ENCODE measurements at places on chromosomes 12 and 14. TPM values are rescaled to one million over a fixed set of nuclear protein-coding genes. Genes with fewer than 3 reads are reported as not detected.
A peak's percentile ranks its signal among the peaks of the same experiment; 100 is the strongest.

Gene LMO3
- polyA plus RNA-seq, result not detected

DNA sequence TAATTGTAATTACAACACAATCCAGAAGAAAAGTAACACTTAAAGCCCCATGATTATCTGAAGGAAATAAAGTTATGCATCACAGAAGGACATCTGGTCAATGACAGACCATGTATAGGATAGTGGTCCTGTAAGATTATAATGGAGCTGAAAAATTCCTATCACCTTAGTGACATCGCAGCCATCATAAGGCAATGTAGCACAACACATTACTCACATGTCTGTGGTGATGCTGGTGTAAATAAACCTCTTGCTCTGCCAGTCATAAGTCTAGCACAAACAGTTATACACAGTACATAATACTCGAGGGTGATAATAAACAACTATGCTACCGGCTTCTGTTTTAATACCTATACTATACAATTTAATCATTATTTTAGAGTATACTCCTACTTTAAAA, 11.2 kb downstream of the ATG2B start:
- DNase-seq, result no peak

- DNase-seq, result no peak
Measured at GRCh38 chr12:47534695-47535094, 171.1 kb downstream of the RPAP3 start.

DNA sequence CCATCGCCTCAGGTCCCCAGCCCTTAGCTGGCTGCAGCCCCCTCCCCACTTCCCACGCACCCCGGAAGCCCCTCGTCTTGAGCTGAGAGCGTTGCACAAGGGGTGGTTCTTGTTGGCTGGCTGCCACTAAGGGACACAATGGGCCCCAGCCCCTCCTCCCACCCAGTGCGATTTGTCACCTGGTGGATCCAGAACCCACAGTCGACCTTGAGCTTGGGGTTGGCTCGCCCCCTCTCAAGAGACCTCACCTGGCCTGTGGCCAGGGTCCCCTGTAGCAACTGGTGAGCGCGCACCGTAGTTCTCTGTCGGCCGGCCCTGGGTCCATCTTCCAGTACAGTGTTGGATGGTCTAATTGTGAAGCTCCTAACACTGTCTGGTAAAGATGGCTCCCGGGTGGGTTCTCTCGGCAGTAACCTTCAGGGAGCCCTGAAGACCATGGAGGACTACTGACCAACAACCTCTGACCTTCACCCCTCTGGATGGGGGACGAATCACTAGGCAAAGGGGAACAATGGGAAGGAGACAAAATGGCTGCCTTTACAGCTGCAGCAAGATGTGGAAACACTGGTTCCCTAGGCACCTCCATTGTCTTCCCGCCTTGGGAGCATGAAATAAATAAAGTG, 6.6 kb downstream of the PHB2 start:
- DNase-seq, result peak; percentile 24

Gene ARMH4
- 0.31 TPM for polyA plus RNA-seq

Gene TCL1B
- not detected for polyA plus RNA-seq

Gene NFATC4
- 24.9 TPM for polyA plus RNA-seq

- no peak for DNase-seq
Measured at GRCh38 chr12:19646599-19646998, 207.3 kb downstream of the AEBP2 start.

- no peak for DNase-seq
Measured at GRCh38 chr14:78346747-78347146, 176.6 kb downstream of the NRXN3 start.

DNA sequence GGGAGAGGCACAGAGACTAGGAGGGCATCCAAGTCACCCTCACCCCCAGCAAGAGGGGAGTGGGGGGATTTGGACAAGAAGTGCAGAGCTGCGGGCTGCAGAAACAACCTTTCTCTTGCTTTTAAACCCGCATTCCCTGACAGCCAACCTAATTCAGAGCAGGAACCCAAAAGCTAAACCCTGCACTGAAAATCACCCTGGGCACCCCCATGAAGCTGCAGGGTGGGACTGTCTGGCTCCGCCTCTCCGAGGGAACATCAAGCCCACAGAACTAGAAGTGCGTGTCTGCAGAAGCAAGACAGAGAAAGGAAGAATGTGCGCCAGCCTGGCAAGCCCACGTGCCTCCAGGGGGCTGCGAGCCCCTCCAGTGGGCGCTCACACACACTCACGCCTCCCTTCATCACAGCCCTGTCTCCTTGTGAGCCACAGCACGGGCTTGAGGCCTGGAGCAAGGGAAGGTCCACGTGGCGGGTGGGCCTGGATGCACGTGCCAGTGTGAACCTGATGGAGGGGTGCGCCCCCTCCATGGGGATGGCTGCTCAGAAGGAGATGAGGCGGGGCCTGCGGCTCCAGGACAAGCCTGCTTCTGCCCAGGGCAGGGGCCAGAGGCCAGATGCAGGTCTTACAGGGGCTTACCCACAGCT, 27.8 kb upstream of the PNMA1 start:
- DNase-seq, result peak; percentile 44

Gene RTN1
- polyA plus RNA-seq, result 1.6 TPM

DNA sequence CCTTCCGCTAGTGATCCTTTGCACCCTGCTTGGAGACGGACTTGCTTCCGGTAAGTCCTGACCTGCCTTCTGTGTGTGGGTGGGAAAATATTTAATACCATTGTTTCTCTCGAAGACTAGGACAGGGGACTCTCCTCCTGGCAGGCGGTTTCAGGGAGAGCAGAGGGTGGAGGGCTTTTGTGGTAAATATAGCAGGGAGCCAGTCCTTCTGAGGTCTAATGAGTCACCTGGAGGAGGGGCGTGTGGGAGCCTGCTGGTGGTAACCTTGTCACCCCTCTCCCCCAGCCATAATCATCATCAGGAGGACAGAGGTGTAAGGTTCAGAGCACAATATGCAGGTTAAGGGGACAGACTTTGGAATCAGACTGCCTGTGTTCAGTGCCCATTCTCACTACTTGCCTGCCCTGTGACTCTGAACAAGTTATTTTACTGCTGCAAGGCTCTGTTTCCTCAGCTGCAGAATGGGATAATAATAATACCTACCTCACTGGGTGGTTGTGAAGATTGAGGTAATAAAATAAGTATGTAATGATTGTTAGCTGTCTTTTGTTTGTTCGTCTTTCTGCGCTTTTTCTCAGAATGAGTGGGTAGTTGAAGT, 47.4 kb downstream of the SUSD6 start:
- DNase-seq, result no peak

Gene AQP2
- polyA plus RNA-seq, result not detected

GRCh38 chr12:132623072-132623869, 4.7 kb downstream of the P2RX2 start:
- DNase-seq, result no peak

GRCh38 chr12:104063712-104064030, 660 bp upstream of the HCFC2 start:
- DNase-seq, result no peak

GRCh38 chr14:66982247-66982646, 207.0 kb upstream of the GARIN2 start:
- DNase-seq, result no peak

DNA sequence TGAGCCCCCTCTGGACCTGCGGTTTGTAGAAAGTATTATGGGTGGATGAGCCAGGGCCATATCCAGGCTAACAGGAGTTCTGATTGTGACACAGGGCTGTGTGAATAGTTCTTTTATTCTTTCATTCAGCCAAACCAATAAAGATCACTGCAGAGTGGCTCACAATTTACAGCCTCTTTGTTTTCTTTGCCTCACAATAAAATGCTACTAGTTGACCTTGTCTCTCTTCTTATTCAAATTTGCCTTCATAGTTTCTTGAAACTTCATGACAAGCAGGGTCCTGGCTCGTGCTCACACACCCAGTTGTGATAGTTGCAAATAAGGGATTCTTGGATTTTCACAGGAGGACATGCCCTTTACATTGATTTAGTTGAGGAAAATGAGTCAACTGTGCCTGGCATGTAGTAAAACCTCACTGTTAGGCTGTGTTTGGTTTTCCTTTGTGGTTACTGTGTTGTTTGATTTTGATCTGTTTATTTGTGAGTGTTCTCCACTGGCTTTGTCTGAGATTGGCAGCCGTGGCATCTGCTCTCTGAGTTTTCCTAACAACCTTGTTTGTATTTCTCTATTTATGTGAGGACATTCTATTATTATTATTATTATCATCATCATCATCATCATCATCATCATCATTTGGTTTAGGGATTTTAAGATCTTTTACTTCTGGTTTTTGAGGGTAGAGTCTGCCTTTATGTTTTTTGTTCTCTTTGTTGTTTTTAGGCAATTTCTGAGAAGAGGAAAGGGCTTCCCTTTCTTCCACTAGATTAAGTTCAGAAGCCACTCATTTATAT, 2.7 kb upstream of the KRT6B start:
- DNase-seq, result no peak

Gene TTC9
- 0.29 TPM for polyA plus RNA-seq

Gene TBX3
- 10.2 TPM for polyA plus RNA-seq

DNA sequence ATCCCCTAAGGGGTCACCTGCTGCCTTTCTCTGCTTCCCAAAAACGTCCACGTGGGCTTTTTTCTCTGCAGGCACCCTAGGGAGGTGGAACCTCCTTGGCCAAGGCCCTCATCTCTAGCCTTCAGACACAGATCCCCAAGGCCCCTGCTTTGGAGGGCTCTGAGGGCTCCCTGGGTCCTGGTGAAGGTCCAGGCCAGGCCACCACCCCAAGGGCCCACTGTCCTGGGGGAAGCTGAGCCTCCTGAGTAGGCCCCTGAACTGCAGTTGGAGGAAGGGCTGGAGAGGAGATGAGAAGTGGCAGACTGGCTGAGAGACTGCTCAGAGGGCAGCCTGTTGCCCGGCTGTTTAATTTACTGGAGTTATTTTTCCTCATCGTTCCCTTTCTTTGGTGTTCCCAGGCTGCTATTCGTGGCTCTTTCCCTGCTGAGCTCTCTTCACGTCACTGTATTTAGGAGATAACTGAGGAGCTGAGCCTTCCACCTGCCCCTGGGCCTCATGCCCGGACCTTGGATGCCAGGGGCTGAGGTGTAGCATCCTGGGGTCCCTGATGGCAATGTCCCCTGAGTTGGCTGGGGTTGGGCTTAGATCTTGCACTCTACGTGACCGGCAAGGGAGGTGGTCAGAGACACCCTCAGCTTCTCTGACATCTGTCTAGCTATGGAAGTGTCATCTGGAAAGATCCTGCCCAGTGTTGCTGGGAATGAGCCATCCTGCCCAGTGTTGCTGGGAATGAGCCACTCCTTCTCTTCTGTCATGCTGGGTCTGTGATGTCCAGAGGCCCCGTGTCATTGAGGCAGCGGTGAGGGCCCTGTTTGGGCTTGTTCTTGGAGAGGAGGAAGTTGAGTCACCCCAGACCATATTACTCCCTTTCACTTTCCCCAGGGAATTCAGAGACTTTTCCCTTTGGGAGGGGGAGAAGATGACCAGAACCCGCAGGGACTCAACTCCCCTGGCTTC, 139.8 kb downstream of the TSPAN9 start:
- DNase-seq, result no peak

- peak; percentile 84 for DNase-seq
Measured at GRCh38 chr12:56987551-56988053, 18.7 kb downstream of the ZBTB39 start.

Gene ATXN3
- polyA plus RNA-seq, result 10.2 TPM

- no peak for DNase-seq
Measured at GRCh38 chr14:74983343-74983742, 19.4 kb upstream of the EIF2B2 start.

Data from SK-N-SH (cell line).